ENCODE measurements at places on chromosomes 6 and 20.

- DNase-seq: no peak
These were observed 6.7 kb upstream of the GJA10 start for GRCh38 chr6:89887452-89888137.

GRCh38 chr6:112234601-112235000 lies 19.8 kb downstream of the LAMA4 start:
- no peak for DNase-seq

DNA sequence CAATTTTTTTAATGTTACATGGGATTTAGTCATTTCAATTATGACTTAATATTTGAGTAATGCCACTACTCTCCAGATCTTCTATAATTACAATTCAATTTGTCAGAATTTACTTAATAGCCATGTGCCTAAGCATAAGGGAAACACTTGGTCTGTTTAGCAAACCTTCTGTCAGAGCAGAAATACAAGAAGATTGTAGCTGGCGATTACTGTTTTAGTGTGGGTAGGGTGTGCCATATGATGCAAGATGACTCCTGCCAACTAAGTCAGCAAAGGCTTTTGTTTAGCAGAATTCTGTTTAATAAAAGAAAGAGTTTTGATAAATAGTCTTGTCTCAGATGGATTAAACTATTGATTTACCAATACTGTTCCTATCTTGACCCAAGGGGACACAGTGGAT lies 455.4 kb downstream of the RNF144B start:
- DNase-seq: no peak

DNA sequence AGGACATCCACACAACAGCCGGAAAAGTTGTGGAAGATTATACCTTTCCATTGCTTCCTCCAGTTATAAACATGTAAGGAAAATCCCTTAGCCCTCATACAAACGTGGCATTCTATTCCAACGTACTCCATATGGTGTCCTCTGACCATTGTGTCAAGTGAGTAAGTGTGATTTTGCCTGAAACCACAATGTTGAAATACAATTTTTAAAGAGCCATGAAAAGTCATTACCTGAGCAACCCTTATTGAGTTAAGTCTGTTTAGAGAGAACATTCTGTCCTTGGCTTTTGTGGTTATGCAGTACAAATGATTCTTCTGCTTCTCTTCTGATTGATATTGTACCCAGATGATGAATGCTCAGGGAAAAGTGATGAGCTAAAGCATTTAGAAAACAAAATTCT lies 530.1 kb downstream of the HAO1 start:
- DNase-seq: no peak
